ENCODE measurements at places on chromosomes 13 and 19.

GRCh38 chr13:42255886-42256285, 16.1 kb upstream of the AKAP11 start:
- no peaks in the 10 kb centered on the region for H3K4me1 ChIP-seq
- H3K36me3 ChIP-seq, result peaks cover 6% of the 10 kb centered on the region
- no peaks in the 10 kb centered on the region for H3K27me3 ChIP-seq
- H3K27ac ChIP-seq, result no peak overlapping the region
- no peak for DNase-seq

DNA sequence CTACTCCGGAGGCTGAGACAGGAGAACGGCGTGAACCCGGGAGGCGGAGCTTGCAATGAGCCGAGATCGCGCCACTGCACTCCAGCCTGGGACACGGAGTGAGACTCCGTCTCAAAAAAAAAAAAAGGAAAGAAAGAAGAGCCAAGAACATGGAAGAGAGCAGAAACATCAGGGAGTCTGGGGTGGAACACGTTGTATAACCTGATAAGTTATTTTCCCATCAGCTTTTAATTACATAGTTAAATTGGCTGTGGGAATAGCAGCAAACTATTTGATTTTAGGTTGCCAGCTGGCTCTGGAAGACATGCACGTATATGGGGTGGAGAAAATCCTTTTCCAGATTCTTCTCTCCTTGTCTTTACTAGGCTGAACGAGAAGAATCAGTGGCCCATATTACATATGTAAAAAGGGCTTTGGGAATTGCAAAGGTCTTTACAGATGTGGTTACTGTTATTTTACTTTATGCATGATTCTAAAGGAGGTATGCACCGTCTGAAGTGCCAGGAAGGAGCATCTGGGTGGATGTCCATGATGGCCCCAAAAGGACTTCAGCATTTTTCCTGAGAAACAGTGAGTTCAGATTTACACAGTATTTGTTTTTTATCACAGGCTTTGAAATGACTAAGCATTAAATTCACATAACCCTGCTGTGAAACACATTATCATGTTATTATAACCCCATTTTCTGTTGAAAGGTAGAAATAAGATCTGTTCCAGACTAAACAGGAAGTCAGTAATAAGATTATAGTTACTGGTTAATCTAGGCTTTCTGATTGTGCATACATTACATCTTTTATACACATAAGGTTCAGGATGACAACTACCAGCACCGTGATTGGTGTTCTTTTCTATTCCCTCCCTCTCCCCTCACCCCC, 4.6 kb upstream of the NAA16 start:
- H3K4me1 ChIP-seq, result peaks cover 6% of the 10 kb centered on the region
- no peaks in the 10 kb centered on the region for H3K36me3 ChIP-seq
- no peak overlapping the region for H3K27ac ChIP-seq
- peaks cover 18% of the 10 kb centered on the region for H3K27me3 ChIP-seq
- no peak for DNase-seq
- H3K4me3 ChIP-seq, result no peak overlapping the region

DNA sequence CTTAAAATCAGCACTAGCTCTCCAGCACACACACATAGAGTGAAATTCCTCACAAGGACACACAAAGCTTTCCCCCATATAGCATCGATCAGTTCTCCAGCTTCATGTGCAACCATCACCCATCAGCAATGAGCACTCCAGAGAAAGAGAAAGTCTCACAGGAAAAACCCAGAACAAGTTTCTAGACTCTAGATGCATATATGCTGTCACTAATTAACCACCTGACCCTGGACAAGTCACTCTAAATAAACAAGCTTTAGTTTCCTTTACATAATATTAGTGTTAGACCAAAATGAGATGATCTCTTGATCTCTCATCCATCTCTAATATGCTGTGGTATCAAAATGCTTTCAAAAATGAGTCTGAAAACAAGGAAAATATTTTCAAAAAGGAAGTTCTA, 81.2 kb downstream of the TBC1D4 start:
- peaks cover 37% of the 10 kb centered on the region for H3K4me1 ChIP-seq
- no peak for DNase-seq
- no peak overlapping the region for H3K4me3 ChIP-seq
- H3K27ac ChIP-seq, result no peak overlapping the region

- no peak overlapping the region for H3K4me3 ChIP-seq
- H3K27me3 ChIP-seq, result no peaks in the 10 kb centered on the region
- H3K36me3 ChIP-seq, result no peaks in the 10 kb centered on the region
- H3K4me1 ChIP-seq, result no peaks in the 10 kb centered on the region
- DNase-seq, result no peak
Measured at GRCh38 chr13:86731987-86732386, 932.8 kb upstream of the SLITRK6 start.

DNA sequence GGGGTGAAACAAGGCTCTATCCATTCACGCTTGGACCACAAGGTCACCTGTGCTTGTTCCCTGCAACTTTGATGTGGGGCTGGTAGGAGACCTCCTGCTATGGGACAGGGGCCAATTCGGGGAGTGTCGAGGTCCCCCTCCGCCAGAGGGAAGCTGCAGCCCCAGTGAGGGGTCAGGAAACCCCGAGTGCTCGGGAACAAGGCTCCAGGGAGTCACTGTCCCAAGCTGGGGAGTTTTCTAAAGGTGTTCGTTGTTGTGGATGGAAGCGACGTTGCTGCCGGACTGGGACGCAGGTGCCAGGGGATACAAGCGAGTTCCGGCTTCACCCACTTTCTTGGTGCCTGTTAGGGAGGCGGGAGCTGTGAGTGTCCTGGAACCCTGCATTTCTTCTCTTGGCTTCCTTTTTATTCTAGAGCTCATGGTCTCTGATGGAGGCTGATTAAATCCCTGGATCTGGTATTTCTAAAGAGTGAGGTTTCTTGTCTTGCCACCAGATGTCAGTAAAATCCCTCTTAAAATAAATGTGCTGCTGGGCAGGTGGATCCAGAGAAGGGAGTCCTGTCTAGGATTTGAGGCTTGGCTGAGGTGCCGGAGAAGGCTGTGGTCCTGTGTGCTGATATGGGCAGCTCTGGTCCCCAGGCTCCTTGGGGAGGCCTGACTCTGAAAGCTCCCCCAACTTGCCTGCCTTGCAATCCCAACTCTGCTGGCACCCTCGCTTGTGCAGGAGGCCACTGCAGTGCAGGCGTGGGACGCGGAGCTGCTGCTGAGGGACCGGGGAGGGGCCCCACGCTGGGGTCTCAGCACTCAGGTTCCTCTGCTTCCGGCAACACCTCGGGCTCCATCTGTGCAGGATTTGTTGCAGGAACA, 153.9 kb downstream of the TEX29 start:
- H3K36me3 ChIP-seq, result no peaks in the 10 kb centered on the region
- no peak overlapping the region for H3K27ac ChIP-seq
- no peaks in the 10 kb centered on the region for H3K4me1 ChIP-seq
- peaks cover 20% of the 10 kb centered on the region for H3K27me3 ChIP-seq
- no peak for DNase-seq

DNA sequence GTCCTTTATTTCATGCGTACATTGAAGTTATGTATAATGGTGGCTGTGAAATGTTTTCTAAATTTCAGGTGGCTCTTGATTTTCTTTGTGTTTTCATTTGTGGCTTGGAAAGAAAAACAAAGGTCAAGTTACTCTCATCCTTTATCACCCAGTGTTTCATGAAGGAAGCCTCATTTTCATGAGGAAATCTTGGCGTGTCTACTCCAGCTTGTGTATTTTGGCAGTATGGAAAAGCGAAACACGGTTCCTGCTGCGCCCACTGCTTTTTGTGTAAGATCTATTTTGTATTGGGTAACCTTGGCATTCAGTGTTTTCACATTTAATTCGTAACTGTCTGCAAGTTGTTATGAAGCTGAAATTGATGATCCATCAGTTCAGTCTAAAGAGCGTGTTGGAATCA, 147.0 kb upstream of the RNF113B start:
- no peaks in the 10 kb centered on the region for H3K27me3 ChIP-seq
- no peak for DNase-seq
- peak overlapping the region; percentile 75 for H3K4me3 ChIP-seq
- peaks cover 93% of the 10 kb centered on the region for H3K4me1 ChIP-seq
- H3K36me3 ChIP-seq, result peaks cover 21% of the 10 kb centered on the region

GRCh38 chr19:3641515-3642269, 15.1 kb upstream of the CACTIN start:
- no peaks in the 10 kb centered on the region for H3K27me3 ChIP-seq
- H3K4me1 ChIP-seq, result no peaks in the 10 kb centered on the region
- H3K4me3 ChIP-seq, result no peak overlapping the region
- no peak for DNase-seq

DNA sequence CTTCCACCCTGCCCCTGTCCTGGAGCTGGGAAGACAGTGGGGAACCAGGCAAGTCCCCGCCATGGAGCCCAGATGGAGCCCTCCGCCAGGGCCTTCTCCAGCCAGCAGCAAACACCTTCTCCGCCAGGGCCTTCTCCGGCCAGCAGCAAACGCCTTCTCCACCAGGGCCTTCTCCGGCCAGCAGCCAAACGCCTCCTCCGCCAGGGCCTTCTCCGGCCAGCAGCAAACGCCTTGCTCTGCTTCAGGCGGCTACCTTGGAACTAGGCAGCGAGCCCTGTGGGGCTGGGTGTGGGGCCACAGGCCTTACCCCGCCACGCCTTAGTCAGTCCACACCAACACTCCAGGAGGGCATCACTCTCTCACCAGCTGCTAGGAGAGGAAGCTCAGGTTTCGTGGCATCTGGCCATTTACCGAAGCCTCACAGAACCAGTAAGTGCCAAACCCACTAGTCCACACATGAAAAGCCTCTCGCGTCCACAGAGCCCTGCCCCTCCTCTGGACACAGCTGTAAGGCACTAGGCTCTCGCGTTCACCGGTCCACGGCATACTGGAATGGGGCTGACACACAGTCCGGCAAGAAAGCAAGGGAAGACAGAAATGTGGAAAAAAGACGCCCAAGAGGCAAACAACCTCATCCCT, 41.0 kb downstream of the MLLT1 start:
- peaks cover 11% of the 10 kb centered on the region for H3K36me3 ChIP-seq
- H3K27me3 ChIP-seq, result no peaks in the 10 kb centered on the region
- H3K4me3 ChIP-seq, result no peak overlapping the region

DNA sequence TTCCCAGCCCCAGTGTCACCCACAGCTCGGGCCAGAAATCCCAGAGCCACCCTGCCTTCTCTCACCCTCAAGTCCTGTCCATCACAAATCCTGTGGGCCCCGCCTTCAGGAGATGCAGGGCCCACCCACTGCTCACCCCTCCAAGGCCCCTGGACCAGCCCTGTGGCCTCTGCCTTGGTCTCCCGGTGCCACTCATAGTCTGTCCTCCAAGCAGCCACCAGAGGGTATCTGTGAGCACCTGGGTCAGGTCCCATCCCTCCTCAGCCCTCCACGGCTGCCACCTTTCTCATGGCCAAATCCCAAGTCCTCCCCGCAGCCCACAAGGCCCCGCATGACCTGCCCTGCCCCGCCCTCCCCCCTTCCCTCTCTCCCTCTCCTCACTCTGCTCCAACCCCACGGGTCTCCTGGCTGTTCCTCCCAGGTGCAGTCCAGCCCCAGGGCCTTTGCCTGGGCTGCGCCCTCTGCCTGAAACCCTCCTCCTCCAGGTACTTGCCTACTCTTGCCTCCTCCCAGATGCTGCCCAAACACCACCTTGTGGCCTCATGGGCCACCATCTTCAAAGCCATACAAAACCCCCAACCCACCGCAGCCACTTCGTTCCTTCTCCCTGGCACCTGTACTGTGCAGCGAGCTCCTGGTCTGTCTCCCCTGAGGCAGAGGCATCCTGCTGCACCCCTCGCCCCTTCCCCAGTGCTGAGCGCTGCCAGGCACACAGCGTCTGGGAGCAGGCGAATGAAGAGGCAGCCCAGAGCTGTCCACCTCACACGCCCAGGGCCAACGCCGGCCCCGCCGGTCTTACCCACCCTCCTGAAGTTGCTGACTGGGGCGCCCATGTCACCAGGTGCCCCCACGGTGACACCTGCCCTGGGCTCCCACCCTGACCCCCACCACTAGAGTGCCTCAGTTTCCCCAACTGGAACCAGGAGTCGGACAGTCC, 13.2 kb upstream of the UQCR11 start:
- peaks cover 7% of the 10 kb centered on the region for H3K4me1 ChIP-seq
- H3K27me3 ChIP-seq, result peaks cover 7% of the 10 kb centered on the region
- H3K27ac ChIP-seq, result peak overlapping the region; percentile 89
- no peak overlapping the region for H3K4me3 ChIP-seq
- DNase-seq, result no peak
- peaks cover 63% of the 10 kb centered on the region for H3K36me3 ChIP-seq

GRCh38 chr19:27773318-27774094, 1439.4 kb downstream of the UQCRFS1 start:
- DNase-seq, result no peak
- no peaks in the 10 kb centered on the region for H3K4me1 ChIP-seq
- H3K27me3 ChIP-seq, result peaks cover 6% of the 10 kb centered on the region
- no peak overlapping the region for H3K27ac ChIP-seq

GRCh38 chr19:27776524-27776923, 1436.4 kb downstream of the UQCRFS1 start:
- peaks cover 100% of the 10 kb centered on the region for H3K36me3 ChIP-seq
- no peak overlapping the region for H3K4me3 ChIP-seq
- no peaks in the 10 kb centered on the region for H3K4me1 ChIP-seq
- H3K27ac ChIP-seq, result no peak overlapping the region
- H3K27me3 ChIP-seq, result peaks cover 6% of the 10 kb centered on the region
- DNase-seq, result no peak

- H3K27me3 ChIP-seq, result peaks cover 2% of the 10 kb centered on the region
- peak; percentile 73 for DNase-seq
- no peak overlapping the region for H3K4me3 ChIP-seq
Measured at GRCh38 chr19:8304841-8305621, 3.1 kb downstream of the CD320 start.

DNA sequence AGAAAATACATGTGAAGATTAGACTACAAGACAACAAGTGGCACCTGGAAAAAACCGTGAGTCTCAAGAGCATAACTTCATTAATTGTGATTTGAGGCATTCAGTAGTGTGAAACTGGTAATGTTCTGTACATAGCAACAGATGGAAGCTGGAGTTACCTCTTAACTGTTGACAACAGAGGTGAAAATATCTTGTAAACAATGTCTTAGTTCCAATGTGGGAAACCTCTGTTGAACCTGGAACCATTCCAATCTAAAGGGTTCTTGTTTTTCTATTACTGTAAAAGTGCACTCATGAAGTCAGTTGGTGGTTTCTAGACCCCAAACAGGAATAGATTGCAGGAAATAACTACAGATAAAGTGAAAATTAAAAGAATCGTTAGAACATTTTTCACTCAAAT, 728.4 kb downstream of the SLITRK1 start:
- no peaks in the 10 kb centered on the region for H3K4me1 ChIP-seq
- H3K27me3 ChIP-seq, result no peaks in the 10 kb centered on the region
- no peak overlapping the region for H3K27ac ChIP-seq
- DNase-seq, result no peak
- no peak overlapping the region for H3K4me3 ChIP-seq

DNA sequence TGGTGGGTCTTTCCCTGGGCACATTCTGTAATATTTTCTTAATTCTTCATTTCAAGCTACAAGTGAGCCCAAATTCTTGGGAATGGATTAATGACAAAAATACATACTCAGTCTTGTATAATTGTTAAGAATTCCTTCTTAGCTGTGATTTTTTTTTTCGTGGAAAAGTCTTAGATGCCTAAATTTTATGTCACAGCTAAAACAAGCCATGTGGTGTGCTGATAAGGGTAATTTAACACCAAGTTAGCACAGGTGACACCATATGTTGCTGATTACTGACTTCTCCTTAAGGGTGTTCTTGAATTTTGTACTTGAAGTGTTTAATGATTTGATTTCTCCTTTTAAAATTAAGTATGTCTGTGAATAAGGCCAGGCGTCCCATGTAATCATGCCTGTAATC, 29.3 kb downstream of the WDFY2 start:
- peak overlapping the region; percentile 82 for H3K27ac ChIP-seq
- DNase-seq, result no peak
- peaks cover 29% of the 10 kb centered on the region for H3K4me1 ChIP-seq
- H3K36me3 ChIP-seq, result peaks cover 4% of the 10 kb centered on the region
